RWPE1 (cell line): ENCODE measurements at places on chromosomes 3 and 15.

- no peak for DNase-seq
Measured at GRCh38 chr15:66850078-66850991, 148.3 kb downstream of the SMAD6 start.

- DNase-seq, result no peak
Measured at GRCh38 chr3:41881233-41881821, 80.6 kb downstream of the ULK4 start.

GRCh38 chr3:26522919-26523318 is 99.7 kb upstream of the LRRC3B start:
- no peak for DNase-seq

DNA sequence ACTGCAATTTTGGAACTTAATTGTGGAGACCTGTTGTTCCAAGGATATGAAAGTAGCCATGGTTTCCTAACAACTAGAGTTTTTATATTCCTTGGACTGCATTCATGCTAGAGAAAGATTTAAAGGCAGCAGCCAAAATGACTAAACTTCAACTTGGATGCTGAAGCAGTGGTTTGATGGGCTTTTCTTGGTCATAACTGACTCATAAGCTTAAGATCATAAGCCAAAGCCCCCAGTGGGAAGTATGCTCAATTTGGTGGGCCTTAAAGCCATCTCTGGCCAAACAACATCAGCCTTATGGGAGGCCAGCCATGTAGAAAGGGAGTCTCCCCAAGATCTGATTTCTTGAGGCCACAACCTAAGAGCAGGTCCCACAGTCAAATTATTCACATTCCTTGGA is 80.2 kb downstream of the ZNF280D start:
- DNase-seq, result no peak

DNA sequence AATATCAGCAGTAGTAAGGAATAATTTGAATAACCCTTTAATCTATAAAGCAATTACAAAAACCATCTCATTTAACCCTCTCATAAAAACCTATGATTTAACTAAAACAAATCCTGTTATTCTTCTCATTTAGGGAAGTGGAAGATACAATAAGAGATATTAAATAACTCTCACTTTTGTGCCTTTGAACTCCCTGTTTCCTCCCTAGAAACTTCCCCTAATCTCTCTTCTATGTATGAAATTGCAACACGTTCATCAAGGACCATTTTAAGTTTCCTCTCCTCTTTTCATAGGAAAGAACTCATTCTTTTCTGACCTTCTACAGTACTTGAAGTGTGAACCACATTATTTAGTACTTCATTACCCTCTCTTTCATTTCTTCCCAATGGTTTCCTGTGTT is 18.8 kb upstream of the FAM81A start:
- no peak for DNase-seq

DNA sequence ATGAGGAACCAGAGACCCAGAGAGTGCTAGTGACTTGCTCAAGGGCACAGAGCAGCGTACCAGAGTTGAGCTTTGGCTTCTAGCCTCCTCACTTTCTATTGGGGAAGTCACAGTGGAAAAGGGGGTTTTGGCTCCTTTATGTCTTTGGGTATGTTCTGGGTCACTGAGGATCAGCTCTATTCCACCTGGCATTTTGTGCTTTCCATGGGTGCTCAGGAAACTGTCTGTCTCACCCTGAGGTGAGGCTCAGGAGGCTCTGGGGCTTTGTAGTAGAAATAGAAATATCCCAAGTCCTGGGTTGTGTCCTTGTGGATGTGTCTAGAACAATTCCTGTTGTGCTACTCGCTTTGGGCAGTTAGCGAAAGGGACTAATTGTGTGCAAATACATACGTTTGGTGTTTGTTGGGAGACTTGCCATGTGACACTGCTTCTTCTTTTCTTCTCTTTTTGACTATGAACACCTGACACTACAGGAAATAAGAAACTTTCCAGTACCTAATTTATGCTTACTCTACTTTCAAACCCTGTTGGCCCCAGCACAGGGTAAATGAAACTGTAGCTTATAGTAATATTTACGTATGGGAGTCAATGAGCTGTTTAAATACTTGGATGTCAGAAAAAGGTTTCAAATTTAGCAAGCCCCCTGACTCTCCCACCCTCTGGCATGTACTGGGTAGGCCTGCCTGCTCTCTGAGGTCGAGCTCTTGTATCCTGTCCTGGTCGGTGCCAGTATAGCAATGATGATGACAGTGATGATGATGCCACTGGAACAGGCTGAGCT is 35.6 kb downstream of the SMAD3 start:
- no peak for DNase-seq

- no peak for DNase-seq
Measured at GRCh38 chr3:71035314-71035713, 548.2 kb downstream of the FOXP1 start.

- DNase-seq, result no peak
Measured at GRCh38 chr3:95418251-95418650, 1355.4 kb downstream of the NSUN3 start.
